ENCODE measurements at places on chromosomes 6 and 20.
A peak's percentile ranks its signal among the peaks of the same experiment; 100 is the strongest.

DNA sequence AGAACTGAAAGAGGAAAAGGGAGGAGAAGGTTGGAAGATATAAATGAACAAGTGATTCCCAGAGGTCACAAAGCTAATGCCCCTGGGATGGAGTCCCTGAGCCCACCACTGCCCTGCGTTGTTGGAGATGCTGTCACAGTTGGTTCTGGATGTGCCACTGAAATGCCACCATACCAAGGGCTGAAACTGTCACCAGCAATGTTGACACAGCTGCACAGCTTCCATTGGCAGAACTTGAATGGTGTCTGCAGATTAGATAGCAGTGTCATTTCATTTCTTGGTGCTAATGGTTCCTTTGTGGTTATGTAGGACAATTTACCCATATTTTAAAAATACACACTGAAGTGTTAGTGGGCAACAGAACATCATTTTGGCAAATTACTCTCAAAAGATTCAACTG is 120.7 kb downstream of the TBXT start:
- no peak for DNase-seq

DNA sequence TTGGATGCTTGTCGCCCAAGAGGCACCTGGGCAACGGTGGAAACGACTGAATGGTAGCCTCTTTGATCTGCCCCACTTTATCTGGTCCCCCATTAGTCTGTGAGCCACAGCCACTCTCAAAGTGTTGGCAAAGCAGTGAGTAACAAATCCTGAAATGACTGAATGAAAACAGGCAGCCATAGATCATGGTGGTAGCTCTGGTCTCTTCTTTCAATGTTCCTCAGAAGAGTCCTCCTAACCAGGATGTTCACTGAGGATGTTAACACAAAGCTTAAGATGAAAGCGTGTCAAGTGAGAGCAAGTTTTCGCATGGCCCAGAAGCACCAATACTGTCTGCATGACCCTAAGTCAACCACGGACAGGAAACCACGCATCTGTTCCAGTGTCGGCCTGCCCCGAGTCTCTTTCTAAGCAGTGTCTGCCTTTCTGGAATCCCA is 107.3 kb downstream of the IRF4 start:
- no peak for DNase-seq

GRCh38 chr20:53048387-53048786 is 76.2 kb downstream of the TSHZ2 start:
- no peak for DNase-seq

DNA sequence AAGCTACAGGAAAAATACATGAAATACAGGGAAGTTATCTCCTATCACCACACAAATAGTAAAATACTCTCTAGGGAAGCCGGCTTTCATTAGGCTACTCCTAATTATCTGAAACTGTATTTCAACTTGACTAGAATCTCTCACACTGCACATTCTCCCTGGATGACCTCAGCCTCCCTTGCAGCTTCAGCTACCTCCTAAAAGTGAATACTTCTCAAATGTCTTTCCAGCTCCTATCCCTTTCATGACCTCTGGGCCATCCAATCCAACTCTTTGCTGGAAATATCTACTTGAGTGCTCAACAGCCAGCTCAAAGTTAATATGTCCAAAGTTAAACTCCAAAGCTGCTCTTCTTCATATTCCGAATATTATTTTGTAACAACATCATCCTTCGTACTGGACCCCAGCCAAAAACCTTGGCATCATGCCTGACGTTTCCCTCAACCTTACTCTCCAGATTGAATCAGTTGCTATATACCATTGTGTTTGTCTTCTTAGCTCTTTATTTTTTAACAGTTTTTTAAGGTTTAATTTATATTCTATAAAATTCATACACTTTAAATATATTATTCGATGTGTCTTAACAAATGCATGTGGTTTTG is 29.4 kb upstream of the KIF6 start:
- DNase-seq: peak; percentile 57

DNA sequence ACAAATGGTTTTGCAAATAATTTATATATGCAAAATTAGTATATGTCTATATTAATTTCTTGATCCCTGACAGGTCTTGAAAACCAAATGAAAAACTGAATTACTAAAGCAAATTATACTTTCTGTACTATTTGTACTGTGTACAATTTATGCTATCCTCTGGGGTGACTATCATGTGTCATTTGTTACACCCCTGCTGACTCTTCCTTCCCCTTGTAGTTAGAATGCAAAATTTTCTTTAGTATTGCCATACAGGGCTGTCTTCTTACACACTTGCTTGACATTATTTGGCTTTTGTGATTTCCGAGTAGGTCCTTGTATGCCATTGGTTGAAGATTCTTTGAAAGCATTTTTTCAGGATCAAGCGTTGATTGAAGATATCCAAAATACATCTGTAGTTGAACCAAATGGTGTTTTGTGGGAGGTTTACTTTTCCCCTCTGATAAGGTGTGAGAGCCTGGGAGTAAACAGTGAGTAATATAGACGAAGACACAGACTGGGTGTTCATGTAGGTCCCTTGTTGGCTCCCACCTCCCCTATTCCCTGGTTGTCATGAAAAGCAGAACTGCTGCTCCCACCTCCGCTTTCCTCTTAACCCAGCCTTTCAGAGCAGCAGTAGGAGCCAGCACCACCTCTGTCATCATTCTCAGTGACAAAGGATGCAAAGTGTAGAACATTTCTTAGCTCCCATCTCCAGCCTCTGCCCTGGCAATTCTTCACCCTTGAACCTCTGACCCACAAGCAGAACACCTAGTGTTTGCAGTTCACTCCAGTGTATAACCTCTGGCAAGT is 29.0 kb downstream of the NCOA7 start:
- no peak for DNase-seq

- no peak for DNase-seq
Measured at GRCh38 chr6:56146086-56146485, 101.3 kb downstream of the COL21A1 start.

GRCh38 chr6:56642366-56643261 is at the start of gene DST:
Gene DST (minus strand): TSS chr6:56642889.
- peak; percentile 62 for DNase-seq

DNA sequence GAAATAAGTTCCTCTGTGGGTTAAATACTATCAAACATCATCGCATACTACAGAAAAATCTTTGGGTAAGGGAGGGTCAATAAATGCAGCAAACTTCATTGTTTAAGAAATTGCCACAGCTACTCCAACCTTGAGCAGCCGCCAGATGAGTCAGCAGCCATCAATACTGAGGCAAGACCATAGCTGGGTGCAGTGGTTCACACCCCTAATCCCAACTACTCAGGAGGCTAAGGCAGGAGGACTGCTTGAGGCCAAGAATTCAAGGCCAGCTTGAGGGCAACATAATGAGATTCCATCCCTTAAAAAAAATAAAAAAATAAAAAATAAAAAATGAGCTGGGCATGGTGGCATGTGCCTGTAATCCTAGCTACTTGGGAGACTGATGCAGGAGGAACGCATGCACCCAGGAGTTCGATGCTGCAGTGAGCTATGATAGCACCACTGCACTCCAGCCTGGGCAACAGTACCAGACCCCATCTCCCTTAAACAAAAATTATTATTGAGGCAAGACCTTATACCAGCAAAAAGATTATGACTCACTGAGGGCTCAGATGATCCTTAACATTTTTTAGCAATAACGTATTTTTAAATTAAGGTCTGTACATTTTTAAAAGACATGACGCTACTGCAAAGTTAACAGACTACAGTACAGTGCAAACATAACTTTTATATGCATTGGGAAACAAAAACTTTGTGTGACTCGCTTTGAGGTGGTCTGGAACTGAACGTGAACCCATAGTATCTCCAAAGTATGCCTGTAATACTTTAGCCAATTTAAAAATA is 8.8 kb downstream of the SRPK1 start:
- no peak for DNase-seq

DNA sequence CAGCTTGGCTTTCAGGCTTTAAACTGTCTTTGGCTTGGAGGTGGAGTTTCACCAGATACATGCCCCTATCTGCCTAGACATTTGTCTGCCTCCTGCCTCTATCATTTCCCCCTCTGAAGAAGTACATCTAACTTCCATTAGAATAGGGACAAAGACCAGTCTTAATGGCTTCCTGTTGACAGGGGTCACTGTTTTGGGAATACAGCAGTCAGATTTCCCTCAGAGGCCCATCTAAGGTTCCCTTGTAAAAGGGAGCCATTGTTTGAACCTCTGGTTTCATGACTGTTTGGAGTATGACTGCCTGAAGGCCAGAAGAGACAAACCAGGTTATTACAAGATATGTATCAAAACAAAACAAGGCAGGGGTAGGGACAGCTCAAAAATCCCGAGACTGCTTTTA is 665.7 kb upstream of the GJE1 start:
- DNase-seq: no peak

GRCh38 chr20:41223112-41223511 is 85.8 kb downstream of the PLCG1 start:
- no peak for DNase-seq
